ENCODE measurements at places on chromosomes 2 and 18.

GRCh38 chr18:49591271-49591670, 29.4 kb downstream of the LIPG start:
- DNase-seq: no peak

DNA sequence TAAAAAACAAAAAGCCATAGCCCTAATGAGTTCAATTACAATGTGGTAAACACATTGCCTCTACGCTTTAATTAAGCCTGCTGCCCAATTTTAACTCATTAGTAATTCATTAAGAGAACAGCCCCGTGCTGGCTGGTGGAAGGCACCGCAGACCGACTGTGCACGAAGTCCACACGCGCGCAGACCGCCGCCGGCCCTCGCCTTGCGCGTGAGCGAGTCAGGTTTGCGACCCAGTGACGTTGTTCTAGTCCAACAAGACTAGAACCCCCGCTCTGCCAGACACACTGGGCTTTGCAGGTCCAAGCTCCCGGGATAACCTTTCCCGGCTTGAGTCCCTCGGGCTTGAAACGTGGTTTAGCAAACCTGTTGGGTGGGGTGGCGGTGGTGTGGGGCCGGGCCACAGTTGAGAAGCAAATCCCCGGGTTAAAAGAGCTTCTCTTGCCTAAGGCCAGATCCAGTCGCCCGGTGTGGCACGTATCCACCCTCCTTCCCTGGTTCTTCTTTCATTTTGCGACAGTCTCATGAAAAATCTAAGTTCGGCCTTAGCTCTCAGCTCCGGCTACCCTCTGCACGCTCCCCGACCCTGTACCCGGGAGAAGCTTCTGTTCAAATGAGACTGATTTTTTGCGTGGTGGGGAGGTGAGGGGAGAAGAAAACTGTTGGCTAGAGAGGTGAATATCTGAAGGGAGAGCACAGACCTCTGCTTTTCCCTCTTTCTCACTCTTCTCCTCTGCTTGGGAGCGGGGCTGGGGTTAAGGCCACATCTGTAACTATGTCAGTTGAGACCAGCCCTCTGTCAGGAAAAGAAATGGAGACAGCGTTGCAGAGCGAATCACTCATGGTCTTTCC, 11.1 kb upstream of the SKOR2 start:
- no peak for DNase-seq

DNA sequence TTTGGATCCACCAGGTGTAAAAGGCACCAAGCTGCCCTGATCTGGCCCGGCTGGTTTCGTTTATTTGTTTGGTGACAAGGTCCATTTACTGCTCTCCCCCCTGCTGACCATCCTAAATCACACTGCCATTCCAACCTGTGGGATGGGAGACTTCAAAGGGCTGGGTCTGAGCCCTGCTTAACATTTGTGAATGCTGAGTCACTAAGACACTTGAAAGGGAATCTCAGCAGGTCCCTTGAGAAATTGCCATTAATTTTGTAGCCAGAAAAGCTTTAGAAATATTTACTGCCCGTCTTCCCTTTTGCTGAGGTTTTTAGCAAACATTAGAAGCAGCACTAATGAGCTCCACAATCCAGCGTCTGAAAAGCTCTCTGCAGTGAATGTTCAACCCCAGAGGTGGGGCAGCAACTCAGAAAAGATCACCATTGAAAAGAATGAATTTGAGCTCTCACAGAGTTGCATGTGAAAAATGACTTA, 133.8 kb downstream of the ARL4C start:
- no peak for DNase-seq

GRCh38 chr18:13608791-13609532, 117.4 kb downstream of the FAM210A start:
- no peak for DNase-seq

DNA sequence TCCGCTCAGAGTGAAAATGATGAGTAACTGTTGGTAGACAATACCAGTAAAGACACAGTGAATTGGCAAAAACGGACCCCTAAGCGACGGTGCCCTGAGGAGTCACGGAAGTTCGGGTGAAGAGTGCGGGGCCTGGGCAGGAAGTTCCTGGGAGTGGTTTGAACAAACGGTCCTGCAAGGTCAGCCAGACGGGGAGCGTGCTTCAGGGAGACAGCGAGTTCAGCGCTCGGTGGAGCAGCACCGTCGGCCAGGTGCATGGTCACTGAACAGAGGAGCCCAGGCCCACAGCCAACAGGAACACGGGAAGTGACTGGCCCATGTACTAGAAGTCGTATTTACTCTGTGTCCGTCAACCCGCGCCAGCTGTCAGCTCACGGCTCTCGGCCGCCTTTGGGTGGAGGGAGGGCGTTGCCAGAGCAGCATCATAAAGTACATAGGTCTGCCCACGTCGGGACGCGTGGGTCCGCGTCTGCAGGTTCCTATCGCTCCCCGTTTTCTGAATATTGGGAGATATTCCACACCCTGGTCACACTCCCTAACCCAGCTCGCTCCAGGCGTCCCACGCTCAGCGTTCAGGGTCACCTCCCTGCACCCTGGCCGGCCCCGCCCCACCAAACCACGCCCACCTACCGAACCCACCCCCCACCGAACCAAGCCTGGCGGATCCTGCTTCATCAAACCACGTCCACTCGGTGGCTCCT, 75.6 kb upstream of the UXS1 start:
- DNase-seq: peak; percentile 15

- DNase-seq: no peak
Observed at GRCh38 chr2:241818229-241818942, 9.4 kb downstream of the NEU4 start.

GRCh38 chr18:49460976-49461601, 644 bp upstream of the DYM start:
- DNase-seq: no peak

- DNase-seq: no peak
Observed at GRCh38 chr2:12302140-12302539, 414.6 kb upstream of the TRIB2 start.

GRCh38 chr2:147826278-147827087, 18.3 kb upstream of the ACVR2A start:
- DNase-seq: no peak

DNA sequence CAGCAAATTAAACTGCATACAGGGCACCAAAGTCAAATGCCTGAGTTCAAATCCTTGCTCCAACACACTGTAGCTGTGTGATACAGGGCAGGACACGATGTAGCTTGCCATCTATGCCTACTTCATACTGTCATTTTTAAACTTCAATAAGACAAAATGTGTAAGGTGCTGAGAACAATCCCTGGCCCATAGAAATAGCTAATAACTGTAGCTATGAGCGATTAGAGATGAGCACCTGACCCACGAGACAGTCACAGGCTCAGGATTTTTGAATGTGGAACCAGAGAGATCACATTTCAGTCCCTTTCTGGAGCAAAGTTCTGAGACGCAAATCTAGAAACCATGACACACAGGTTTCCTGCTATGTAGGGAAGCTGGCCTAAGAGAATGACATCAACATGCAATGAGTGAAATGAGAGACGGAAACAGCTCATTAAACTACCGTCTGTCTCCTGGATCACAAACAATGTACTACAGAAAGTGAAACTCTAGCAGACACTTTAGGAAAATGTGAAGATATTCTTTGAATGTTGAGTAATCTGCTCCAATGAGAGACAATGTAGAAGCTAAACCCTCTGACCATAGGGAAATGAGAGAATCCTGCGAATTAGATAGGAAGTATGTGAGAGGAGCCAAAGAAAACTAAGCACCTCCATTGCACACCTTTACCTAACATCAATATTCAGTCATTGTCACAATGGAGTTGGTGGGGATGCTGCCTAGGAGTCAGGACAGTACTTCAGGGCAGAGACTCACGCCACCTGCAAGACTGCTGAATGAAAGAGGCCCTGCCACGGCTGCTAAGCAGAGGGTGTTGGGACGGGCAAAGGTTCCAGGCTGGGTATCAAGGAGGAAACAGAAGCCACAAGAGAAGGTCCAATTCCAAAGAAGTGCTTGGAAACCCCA, 25.5 kb downstream of the B4GALT6 start:
- DNase-seq: no peak

DNA sequence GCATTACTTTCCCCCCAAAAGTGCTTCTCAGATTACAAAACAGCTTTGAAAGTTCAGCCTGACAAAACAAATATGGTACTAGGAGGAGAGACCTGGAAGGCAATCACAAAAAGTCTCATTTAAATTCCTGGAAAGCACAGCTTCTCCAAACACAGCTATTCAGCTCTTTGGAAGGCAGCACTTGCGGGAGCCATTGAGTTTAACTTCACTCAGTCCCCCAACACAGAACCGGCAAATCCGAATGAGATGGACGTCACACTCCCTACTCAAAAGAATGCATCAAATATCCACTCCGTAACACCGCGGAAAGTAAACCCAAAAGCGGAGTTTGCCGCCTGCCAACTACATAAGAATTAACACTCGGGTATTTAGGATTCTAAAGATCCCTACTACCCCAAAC, 638 bp downstream of the ST6GAL2 start:
- DNase-seq: no peak

DNA sequence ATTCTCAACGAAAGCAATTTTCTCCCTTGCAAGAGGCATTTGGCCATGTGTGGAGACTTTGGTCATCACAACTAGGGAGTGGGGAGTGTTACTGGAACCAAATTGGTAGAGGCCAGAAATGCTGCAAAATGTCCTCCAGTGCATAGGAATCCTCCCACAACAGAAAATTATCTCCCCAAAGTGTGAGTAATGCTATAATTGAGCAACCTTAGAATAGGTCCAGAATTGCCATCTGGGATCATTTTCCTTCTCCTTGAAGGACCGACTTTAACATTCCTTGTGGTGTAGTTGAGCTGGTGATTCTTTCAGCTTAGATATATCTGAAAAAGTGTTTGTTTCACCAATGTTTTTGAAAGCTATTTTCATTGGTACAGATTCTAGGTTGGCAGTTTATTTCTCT, 111.2 kb upstream of the SMIM21 start:
- DNase-seq: no peak

Measured in stimulated activated CD4-positive, alpha-beta T cell treated with anti-CD3 and anti-CD28 coated beads, Interleukin-4, amount 100 ng/mL, for 1 hour (primary cell).